ENCODE measurements at places on chromosomes 3 and 15. TPM values are rescaled to one million over a fixed set of nuclear protein-coding genes. Genes with fewer than 3 reads are reported as not detected.
A peak's percentile ranks its signal among the peaks of the same experiment; 100 is the strongest.

GOLGA8B gene
- 3.3 TPM for total RNA-seq

EBLN2 gene
- 0.54 TPM for total RNA-seq

TRIM42 gene
- total RNA-seq: not detected

C3orf85 gene
- total RNA-seq: not detected

CTXN2 gene
- 0.20 TPM for total RNA-seq

HTR3E gene
- not detected for total RNA-seq

WNT7A gene
- total RNA-seq: 0.15 TPM

DNA sequence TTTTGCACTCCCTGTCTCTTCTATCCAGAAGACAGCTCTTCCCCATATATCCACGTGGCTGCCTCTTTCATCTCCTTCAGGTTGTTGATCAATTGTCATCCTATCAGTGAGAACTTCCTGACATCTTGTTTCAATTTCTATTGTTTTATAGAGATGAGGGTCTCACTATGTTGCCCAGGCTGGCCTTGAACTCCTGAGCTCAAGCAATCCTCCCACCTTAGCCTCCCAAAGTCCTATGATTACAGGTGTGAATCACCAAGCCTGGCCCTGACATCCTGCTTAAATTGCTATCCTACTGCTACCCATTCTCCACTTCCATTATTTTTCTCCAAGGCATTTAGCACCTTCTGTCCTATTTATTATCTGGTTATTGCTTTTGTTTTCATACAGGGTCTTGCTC, 44.9 kb upstream of the IREB2 start:
- no peak for DNase-seq

- peak; percentile 43 for DNase-seq
These were observed 64.4 kb downstream of the ZNF609 start for GRCh38 chr15:64524778-64525177.

DNA sequence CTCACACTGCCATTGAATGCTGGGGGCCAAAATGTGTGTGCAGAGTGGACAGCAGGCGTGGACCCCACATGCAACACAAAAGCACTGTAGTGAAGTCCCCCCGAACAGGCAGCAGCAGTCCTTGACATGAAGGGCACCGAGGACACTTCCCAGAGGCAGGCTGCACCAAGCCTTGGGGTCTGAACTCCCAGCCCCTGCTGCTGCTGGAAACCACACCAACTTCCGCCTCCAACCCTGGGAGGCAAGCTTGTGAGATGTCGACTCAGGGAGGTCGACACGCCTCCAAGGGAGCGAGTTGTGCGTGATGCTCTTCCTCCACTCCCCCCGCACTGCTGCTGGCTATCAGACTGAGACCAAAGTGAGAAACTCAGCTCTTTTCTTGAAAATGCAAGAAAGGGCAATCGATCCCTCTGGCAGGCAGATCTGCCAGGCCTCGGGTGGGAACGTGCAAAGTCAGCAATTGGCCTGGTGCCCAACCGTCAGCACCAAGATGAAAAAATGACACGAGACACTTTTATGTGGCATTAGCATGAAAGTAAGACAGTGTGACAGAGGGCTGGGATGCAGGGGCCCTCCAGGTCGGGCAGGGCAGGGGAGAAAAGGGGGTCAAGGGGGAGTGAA, 43.6 kb downstream of the WHAMM start:
- DNase-seq: no peak

DNA sequence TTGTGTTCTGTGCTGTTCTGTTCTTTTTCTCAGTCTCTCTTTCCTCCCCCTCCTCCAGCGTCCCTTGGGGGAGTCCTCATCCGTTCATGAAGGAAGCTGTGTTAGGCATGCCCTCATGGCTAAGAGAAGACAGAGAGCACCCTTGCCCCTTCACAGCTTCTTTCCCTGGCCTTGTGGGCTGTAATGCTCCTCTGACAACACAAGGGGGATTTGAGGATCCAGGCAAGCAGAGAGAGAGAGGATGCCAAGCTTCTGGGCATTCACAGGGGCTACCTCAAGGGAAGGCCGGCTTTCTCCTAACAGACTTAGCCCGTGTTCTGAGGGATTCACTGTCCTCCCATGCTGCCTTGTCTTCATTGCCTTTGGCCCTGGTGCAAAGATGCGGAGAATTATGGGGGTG, 389.5 kb downstream of the LRTM1 start:
- peak; percentile 18 for DNase-seq

GRCh38 chr3:171772427-171773056, 37.7 kb downstream of the PLD1 start:
- peak; percentile 73 for DNase-seq

DNA sequence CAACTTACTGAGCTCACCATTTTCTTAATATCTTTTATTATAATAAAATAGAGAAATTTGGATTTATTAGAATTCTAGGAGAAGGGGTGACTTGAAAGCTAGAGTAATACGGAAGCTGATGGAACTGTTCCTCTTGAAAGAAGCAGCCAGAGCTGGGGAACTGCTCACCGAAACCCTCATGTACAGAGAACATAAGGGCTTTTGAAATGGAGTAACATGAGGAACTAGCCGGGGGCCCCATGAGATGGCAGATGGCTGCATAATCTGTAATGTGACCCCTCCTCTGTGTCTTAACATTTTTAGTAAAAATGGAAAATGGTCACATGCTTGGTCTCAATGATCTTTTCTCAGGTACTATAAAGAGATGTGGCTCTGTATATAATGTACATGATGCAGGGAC, 15.7 kb upstream of the DYNC1LI1 start:
- no peak for DNase-seq

DNA sequence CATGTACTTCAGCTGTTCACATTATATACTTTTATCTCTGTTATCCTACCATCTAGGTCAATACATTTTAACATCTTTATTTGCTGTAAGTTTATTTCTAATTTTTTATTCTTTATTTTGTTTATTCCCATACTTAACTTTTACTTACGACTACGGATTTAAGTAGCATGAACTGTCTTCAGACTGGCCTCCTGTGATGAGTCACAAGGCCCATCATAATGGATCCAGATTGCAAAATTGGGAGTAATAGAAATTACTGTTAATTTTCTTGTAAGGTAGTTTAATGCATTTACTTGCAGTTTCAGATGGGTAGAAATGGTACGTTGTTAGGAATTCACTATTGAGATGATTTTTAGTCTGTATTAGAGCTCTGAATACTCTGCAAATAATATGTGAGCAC, 45.9 kb downstream of the PPARG start:
- no peak for DNase-seq

DNA sequence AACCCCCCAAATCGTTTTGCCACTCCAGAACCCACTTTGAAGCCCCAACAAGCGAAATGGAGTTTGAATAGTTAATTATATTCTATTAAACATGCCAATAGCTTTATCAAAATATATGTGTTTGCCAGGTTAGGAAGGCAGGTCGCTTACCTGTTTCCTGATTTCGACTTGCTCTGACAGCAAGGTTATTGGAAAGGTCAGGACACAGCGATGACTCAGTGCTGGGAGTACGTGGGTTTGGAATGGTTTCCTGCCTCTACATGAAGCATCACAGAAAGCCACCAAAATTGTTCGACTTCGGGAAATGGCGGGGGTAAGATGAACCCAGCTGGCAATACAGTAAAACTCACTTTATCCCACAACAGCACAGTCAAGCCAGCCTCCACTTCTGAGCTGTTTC, 135.6 kb upstream of the ABI3BP start:
- DNase-seq: peak; percentile 39

- DNase-seq: no peak
These were observed 68.8 kb downstream of the SCN5A start for GRCh38 chr3:38580450-38581382.

- peak; percentile 84 for DNase-seq
These were observed 114.0 kb downstream of the RFTN1 start for GRCh38 chr3:16399473-16399872.

DNA sequence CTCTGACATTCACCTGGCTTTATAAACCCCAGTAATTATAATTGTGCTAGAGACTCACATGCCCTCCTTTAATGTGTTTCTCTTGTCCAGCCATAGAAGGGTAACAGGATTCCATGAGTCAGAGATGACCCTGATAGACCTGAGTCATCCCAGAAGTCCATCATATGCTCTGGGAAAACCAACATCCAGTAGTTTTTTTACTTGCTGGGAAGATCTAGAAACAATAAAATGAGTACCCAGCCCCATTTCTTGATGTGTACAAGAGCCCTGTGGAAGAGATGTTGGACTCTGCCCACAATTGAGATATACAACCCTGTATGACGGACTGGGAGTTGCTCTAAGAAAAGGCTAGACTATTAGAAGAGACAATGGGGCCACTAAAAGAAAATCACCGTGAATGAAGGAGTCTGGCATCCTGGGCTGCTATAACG, 22.4 kb upstream of the THUMPD3 start:
- peak; percentile 92 for DNase-seq

DNA sequence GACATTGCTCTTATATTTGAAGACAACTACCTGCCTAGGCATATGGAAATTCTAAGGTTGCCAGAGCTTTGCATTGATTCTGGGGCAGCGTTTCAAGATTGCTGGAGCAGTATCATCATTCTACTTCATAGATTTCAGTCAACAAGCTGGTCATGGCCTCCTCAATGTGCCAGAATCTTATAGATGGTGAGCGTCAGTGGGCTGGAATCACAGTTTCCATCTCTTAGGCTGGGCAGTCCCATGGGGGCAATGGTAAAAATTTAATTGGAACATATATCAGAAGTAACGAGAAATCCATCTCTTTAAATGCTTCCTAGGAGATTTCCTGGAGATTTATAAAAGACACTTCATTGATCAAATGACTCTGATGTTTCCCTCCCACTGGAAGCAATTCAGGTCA, 258.3 kb downstream of the SV2B start:
- DNase-seq: no peak

DNA sequence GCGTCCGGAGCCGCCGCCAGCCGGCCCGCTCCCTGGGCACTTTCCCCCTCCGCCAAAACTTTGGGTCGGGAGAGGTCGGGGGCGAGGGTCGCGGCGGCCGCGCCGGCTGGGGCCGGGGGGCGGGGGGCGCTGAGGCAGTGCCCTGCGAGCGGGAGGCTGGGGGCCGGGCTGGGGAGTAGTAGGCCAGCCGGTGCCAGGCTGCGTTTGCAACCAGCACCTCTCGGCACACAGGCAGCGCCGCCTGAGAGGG, 452 bp downstream of the BBX start:
- no peak for DNase-seq

All from M059J (cell line).